ENCODE measurements at places on chromosomes 2 and 18.

DNA sequence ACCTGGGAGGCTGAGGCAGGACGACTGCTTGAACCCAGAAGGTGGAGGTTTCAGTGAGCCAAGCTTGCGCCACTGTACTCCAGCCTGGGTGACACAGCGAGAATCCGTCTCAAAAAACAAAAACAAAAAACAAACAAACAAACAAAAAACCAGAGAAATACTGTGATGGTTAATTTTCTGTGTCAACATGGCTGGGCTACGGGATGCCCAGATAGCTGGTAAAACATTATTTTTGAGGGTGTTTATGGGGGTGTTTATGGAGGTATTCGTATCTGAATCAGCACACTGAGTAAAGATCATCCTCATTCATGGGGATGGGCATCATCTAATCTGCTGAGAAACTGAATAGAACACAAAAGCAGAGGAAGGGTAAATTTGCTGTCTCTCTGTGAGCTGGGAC lies 40.8 kb upstream of the COX7A2L start:
- DNase-seq, result no peak

DNA sequence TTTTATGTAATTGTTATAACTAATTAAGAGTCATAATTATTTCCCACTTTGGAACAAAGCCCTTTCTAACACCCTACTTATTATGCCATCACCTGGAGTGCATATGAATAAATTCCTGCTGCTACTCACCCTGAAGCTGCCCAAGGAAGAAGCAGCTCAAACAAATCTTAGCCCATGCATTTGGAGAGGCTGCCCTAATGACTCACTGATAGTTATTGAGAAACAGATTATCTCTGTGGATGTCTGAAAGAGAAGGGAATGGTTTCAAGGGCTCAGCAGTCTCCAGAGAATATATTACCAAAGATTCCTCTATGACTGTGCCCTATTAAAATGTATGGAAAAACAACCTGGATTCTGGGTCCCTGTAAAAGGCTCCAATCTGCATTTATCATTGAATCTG lies 81.0 kb downstream of the GPR39 start:
- no peak for DNase-seq

GRCh38 chr2:147865560-147865959 lies 20.7 kb downstream of the ACVR2A start:
- no peak for DNase-seq

GRCh38 chr2:11669454-11670291 lies at the start of gene NTSR2:
Gene NTSR2, minus strand, starts transcription at chr2:11670195. Its CDS starts 66 bp downstream, at chr2:11670129.
- DNase-seq, result peak; percentile 78

GRCh38 chr2:133377021-133377481 lies 191.2 kb downstream of the NCKAP5 start:
- no peak for DNase-seq

GRCh38 chr2:129627437-129627836 lies 352.0 kb upstream of the RAB6C start:
- no peak for DNase-seq

DNA sequence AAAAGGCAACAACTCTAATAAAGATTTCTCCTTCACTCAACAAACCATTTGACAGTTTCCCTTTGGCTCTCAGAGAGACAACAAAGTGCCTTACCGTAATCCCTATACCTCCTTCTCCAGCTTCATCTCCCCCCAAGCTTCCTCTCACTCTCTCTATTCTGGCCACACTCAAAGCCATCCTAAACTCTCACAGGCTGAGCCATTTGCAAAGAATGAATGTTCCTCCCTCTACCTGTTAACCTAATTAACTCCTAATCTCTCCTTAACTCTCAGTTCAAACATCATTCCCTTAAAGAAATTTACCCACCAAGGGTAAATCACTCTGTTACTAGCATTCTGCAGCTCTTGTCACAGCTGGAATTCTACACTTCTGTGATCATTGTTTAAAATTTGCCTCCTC lies 38.2 kb downstream of the GFPT1 start:
- no peak for DNase-seq

DNA sequence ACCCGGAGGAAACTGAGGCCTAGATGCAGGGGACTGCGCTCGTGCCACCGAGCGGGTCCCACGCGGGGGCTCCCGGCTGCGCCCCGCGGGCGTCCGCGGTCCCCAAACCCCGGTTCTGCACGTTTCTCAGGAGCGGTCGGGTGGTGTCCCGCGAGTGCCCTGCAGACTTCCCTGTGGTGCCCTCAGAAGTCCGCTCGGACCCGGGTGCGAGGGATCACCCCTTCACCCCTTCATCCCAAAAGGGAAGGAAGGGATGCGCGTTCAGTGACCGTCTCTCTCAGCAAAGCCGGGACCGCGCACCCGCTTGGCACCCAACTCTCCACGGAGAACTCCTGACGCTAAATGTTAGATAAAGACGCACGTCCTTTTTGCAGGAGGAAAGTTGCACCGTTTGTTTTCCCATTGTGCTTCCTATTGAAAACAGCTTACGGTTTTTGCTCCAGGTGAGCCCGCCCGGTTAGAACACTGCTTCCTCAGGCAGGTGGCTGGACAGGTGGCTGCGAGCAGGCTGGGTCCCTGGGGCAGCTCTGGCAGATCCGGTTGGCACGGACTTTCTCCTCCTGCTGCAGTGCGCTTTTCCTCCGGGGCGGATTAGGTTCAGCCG lies 779 bp downstream of the DGKD start:
- DNase-seq, result no peak

DNA sequence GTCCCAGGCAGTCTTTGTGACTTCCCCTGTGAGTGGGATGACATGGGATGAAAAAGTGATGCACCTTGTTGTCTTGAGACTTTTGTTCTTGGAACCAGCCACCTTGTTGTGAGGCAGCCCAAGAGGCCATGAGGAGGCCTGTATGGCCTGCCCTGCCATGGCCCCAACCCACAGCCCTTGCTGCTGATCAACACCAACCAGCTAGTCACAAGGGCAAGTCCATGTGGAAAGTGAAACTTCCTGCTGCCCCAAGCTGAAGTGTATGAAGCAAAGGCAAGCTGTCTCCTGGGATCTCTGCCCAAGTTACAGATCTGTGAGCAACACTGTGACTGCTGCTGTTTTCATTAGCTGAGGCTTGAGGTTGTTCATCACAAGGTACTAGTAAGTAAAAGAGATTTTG lies 21.6 kb downstream of the TMEM18 start:
- peak; percentile 26 for DNase-seq

- no peak for DNase-seq
These were observed 14.8 kb downstream of the SCN9A start for GRCh38 chr2:166360906-166361305.

GRCh38 chr2:62136956-62137830 lies 58.7 kb upstream of the B3GNT2 start:
- no peak for DNase-seq

- no peak for DNase-seq
These were observed 1.5 kb downstream of the CIDEA start for GRCh38 chr18:12255626-12256026.

DNA sequence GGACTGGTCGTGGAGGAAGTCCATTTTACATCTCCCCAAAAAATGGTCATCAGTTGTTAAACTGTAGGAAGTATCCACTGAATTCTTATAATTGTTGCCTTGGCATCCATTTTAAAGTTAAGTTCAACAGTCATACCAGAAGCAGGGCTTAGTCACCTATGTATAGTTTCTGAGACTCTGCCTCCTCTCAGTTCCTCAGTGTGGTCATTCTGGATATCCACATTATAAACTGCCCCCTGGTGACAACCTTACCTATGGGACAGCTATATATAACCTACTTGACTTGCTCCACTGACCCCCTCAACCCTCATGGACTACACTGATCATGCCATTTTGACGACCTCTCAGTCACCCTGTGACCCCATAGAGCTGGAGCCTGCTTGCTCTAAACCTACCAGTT lies 617.0 kb downstream of the LRP1B start:
- DNase-seq, result no peak

DNA sequence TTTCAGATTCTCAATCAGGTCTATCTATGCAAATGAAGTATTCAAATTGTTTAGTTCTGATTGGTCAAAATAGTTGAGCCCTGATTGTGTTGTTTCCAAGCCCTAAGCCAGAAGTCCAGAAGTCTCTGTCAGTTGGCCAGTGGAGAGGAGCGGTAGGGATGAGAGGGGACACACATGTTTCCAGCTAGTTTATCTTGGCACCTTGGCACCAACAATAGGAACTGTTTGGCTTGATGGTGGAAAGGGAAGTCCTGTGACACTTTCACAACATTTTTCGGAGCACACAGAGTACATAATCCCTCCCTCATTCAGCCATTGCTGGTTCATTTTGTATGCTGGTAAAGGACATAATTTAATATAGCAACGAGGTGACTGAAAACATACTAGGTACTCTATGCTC lies 1661.6 kb downstream of the SUCLG1 start:
- no peak for DNase-seq

GRCh38 chr18:34911661-34912384 lies 129.4 kb upstream of the MAPRE2 start:
- DNase-seq, result no peak

GRCh38 chr2:39433586-39434195 lies 3.4 kb downstream of the MAP4K3 start:
- no peak for DNase-seq

- no peak for DNase-seq
These were observed 286.9 kb downstream of the INSIG2 start for GRCh38 chr2:118374974-118375755.

DNA sequence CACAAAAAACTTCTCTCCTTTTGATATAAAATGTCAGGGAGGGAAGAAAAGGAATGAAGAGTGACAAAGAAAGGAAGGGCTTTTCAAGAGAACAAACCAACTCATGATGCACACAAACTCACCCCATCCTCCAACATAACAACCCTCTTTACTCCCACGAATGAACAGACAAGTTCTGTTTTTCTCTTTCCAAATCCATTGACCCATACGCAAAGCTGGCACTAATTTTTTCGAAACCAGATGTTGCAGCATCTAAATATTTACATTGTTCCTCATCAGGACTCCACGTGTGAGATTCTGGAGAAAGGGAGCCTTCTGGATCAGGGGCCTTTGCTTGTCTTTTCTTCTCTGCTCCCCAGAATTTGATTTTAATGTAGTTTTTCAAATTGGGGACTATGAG lies 143.3 kb upstream of the BCL2L11 start:
- DNase-seq, result no peak

GRCh38 chr2:128390256-128390990 lies 71.8 kb upstream of the HS6ST1 start:
- peak; percentile 59 for DNase-seq

GRCh38 chr2:7670905-7671641 lies 753.9 kb downstream of the RNF144A start:
- DNase-seq, result no peak

- no peak for DNase-seq
These were observed 16.9 kb upstream of the RNF149 start for GRCh38 chr2:101325425-101325824.

DNA sequence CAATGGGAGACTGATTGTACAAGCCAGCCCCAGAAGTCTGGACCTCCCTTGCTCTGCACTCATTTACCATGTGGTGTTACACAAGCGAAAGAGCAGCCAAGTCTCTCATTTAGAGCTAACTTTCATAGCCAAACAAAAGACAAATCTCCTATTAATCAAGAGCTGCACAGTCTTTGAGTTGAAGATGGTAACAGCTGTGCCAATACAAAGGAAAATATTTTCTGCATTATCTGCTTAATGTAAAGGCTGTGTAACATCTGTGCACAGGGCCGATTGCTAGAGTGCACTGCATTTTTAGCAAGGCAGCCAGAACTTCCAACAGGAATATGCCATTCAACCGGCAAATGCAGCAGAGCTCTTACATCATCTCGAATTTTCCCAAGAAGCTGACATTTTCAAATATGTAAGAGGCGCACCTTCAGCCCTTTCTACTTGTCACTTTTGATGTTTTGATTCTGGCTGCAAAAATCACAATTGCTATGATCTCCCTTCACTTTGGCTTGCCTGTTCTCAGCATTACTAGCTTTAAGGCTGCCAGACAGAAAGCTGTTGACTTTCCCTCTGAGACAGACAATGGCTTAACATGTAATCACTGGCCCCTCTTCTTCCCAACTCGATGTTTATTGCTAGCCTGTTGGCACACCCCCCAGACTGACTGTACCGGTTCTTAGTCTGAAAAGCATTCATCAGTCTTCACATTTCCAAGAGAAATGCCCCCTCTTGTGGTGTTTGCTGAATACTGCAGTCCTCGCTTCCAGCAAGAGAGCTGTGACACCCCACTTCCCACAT lies 96.9 kb upstream of the TANK start:
- peak; percentile 78 for DNase-seq

DNA sequence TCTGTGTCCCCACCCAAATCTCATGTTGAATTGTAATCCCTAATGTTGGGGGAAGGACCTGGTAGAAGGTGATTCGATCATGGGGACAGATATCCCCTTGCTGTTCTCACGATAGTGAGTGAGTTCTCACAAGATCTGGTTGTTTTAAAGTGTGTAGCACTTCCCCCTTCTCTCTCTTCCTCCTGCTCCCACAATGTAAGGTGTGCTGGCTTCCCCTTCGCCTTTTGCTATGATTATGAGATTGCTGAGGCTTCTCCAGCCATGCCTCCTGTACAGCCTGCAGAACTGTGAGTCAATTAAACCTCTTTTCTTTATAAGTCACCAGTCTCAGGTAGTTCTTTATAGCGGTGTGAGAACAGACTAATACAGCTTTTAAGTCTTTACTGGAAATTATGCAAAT lies 193.3 kb upstream of the RBBP8 start:
- DNase-seq, result no peak

- DNase-seq, result no peak
These were observed 108.5 kb downstream of the SOCS6 start for GRCh38 chr18:70397259-70397925.

DNA sequence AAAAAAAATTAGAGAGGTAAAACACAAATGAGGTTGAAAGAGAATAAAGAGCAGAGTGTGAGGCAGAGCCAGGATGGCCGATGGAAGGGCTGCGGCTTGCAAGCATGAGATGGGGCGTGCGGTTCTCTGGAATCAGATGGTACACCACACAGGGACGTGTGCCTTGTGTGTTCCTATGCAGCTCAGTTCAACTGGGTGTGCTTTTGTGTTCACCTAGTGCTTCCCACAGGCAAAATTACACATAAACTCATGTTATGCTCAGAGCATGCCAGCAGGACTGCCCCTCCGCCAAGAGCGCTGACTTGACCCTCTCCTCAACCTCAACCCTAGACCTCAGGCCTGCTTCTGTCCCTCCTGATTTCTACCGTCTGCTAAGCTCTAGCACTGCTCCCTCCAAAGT lies 24.4 kb downstream of the STARD7 start:
- no peak for DNase-seq

- no peak for DNase-seq
These were observed 5.7 kb downstream of the CCL20 start for GRCh38 chr2:227819398-227819697.
